ENCODE measurements at places on chromosomes 5 and 9. TPM values are rescaled to one million over a fixed set of nuclear protein-coding genes. Genes with fewer than 3 reads are reported as not detected.

Gene MARCOL
- total RNA-seq, result not detected

- H3K4me3 ChIP-seq, result no peak overlapping the region
- H3K27ac ChIP-seq, result no peak overlapping the region
- H3K4me1 ChIP-seq, result no peaks in the 10 kb centered on the region
These were observed 32.6 kb downstream of the UBAP1 start for GRCh38 chr9:34211395-34211794.

- peaks cover 24% of the 10 kb centered on the region for H3K27me3 ChIP-seq
- no peaks in the 10 kb centered on the region for H3K4me1 ChIP-seq
- no peak for DNase-seq
- no peak overlapping the region for H3K4me3 ChIP-seq
- H3K27ac ChIP-seq, result no peak overlapping the region
These were observed 222.2 kb downstream of the NDUFS4 start for GRCh38 chr5:53782620-53783019.

- no peak overlapping the region for H3K4me3 ChIP-seq
- DNase-seq, result no peak
- H3K27me3 ChIP-seq, result no peaks in the 10 kb centered on the region
- no peaks in the 10 kb centered on the region for H3K4me1 ChIP-seq
These were observed 97.0 kb upstream of the VLDLR start for GRCh38 chr9:2524601-2525000.

DNA sequence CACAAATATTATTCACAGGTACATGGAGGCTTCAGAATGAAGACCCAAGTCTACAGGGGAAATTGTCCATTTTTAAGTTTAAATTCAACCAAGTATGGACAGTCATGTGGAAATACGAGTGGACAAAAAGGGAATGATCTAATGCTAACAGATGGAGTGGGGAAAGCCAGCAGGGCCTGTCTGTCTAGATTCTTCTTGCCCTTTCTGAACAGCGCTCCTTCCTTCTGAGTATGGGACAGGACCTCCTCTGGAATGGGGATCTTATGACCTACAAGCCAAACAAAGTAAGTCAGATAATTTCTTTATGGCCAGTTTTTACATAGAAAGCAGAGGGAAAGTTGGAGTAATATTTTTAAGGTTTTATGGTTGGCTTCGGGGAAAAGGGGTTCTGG, 119.8 kb upstream of the NEK6 start:
- H3K4me3 ChIP-seq, result no peak overlapping the region
- no peaks in the 10 kb centered on the region for H3K36me3 ChIP-seq
- no peak overlapping the region for H3K27ac ChIP-seq
